ENCODE measurements at places on chromosomes 7 and 10. TPM values are rescaled to one million over a fixed set of nuclear protein-coding genes. Genes with fewer than 3 reads are reported as not detected.

DNA sequence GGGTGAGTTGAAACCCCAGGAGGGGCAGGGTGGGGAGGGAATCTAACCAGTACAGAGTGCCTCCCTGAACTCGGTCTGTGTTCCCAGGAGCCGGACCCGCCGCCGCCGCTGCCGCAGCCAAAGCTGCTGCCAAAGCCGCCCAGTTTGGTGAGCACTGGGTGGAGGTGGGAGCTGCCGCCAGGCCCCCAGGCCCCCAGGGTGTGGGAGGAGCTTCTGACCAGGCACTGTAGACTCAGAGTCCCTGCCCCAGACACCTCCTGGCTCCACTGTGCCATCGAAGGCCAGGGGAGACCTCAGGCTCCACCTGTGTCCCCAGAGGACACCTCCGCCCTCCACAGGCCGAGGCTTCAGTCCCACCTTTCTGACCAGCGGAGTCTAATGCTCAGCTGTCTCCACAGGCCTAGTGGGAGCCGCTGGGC is 20.4 kb upstream of the LIMK1 start:
- DNase-seq: no peak

ACADSB gene
- 32.4 TPM for total RNA-seq

SUN3 gene
- total RNA-seq: not detected

ELFN1 gene
- total RNA-seq: 0.96 TPM

GRCh38 chr7:67912437-67912836 is 915.8 kb downstream of the TYW1 start:
- DNase-seq: no peak

DNA sequence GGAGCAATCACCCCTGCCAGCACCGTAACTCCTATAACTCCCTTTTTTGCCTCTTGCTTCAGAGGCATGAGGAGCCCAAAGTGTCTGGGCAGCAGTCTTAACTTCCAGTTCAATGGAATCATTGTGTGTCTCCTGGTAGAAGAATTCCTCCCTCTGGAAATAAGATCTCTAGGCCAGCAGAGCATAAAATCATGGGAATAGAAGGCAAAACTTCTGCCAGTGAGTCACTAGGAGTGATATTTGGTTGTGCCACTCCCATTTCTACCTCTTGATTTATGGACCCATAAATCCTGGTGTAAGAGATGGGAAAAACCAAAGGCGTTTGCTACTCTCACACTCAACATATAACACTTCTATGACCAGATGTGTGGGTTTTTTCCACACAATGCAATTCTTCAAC is 104.9 kb upstream of the FAM180A start:
- DNase-seq: no peak

LMOD2 gene
- not detected for total RNA-seq

- no peak for DNase-seq
These were observed 368.4 kb upstream of the ZMIZ1 start for GRCh38 chr10:78700413-78700812.

- DNase-seq: no peak
These were observed 1.1 kb upstream of the HSPA12A start for GRCh38 chr10:116743266-116744064.

GRCh38 chr7:66697449-66698438 is 42.8 kb upstream of the RABGEF1 start:
- DNase-seq: no peak

DNA sequence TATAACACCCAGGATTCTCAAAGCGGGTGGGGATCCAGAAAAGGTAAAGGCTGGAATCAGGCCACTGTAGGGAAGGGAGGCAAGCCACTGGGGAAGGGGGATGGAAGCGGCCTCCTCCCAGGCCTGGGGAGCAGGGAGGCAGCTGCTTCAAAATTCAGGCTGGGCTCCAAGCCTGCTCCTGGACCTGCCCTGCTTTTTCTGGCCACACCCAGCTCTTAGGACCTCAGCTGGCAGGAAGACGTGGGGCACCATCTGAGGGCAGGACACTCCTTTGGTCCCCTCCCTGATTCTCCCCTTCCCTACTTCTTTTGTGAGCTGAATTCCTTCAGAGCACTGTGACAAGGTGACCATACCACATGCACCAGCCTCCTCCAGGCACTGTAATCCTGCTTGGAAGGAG is 4.6 kb upstream of the LBX1 start:
- DNase-seq: no peak

DNA sequence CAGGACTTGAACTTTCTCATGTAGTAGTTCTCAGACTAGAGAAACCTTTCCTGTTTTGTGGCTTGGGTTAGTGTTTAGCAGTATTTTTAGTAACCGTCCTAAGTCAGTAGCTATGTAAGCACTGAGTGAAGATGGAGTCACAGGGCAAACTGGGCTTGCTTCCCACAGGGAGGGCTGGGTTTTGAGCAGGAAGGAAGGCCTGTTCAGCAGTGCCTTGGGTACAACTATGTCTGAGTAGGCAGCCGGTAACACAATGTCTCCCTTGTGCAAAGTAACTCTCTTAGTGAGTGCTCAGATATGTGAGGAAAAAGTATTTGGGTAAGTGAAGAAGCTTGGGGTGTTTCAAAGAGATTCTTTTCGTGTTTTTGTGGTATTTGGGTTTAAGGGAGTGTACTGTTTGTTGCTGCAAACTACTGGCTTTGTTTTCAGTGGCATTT is 96.4 kb downstream of the CCSER2 start:
- DNase-seq: peak; percentile 84

DNA sequence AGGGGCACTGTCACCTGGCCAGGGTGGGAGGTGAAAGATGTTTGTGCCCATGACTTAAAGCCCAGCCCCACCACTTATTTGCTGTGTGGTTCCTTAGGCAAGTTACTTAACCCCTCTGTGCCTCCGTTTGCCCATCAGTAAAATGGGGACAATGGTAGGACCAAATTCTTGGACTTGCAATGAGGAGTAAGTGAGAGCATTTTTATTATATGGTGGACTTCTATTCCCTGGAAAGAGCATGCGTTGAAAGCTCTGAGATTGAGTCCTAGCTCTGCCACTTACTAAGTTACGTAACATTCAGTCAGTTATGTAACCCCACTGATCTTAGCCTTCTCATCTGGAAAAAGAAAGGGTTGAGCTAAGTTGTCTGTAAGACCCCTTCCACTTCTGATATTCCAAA is 18.8 kb downstream of the VSIR start:
- DNase-seq: no peak

DNA sequence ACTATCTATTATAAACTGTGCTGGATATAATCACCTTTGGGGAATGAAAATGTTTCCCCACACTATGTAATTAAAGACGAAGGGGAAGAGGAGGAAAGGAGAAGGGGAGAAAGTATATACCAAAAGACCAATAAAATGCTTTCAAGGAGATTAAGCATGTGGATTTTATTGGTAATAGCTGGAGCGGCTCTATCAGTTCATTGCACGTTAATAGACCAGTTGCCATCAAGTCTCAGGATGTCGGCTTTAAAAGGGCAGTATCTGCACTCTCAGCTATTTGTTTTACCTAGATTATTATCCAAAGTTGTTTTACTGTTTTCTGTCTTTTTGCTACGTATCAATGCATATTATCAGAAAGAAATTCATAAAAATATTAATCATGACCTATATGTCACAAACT is 9.0 kb downstream of the ETV1 start:
- no peak for DNase-seq

MMRN2 gene
- 32.6 TPM for total RNA-seq

PON1 gene
- total RNA-seq: 0.29 TPM

DNA sequence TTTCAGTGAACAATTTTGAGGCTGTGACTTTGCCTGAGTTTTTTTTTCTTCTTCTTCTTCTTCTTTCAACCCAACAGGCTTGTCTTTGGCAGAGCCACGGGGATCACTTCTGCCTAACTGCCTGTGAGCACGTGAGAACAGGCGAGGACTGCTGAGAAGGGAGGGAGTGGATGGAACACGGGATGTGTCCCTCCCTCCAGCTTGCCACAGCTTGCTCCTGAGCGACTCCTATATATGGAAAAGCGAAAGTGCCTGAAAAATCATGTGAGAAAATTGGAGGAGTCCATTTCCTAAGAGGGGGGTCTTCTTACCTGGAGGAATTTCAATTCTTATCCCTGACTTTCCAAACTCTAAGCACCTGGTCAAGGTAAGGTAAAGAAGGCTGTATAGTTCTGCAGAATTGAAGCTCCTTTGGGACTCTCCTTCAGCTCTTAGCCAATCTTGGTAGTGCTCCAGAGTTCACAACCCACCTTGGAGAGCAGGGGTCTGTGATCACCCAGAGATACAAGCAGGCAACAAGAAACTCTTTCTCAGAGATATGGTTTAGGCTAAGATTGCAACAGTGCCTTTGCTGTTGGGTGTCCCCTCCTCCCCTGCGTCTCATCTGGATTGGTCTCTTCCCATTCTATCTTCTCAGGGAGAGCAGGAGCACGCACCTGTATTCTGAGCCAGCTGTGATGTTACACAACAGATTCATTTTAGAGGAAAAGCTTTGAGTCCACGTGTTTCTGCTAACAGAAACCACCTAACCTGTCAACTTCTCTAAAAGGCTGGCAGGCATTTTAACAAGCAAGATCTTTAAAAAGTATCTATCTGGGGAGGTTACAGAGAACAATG is at the start of gene MAT1A:
TSS of gene MAT1A (minus strand) at position 208 of the 837 bp plus-strand sequence. CDS start 235 bp downstream, outside the sequence.
- peak; percentile 56 for DNase-seq

DNA sequence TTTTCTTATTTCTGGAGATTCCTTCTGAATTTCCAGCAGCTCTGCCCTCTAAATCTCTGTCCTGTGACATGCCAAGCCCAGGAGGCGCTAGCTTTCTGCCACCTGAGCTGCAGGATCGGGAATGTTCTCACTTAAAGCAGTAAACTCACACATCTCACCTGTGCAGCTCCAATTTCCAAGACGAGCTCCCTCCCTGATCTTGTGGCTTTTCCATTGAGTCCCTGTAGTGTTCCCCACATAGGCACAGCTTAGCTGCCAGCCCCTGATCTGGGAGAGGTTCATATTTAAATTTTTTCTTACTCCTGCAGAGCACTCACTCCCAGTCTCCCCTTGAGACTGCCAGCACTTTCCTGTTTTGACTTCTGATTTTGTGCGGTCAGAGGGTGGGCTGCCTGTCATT is 479.3 kb downstream of the GLRX3 start:
- DNase-seq: no peak

GRCh38 chr7:90660819-90661218 is 64.7 kb downstream of the CDK14 start:
- no peak for DNase-seq

- DNase-seq: no peak
These were observed 6.3 kb upstream of the GSTK1 start for GRCh38 chr7:143256932-143257331.

HMX2 gene
- total RNA-seq: not detected

CSTF2T gene
- total RNA-seq: 23.2 TPM

GRCh38 chr7:22271311-22271710 is 85.6 kb downstream of the RAPGEF5 start:
- DNase-seq: no peak

- DNase-seq: no peak
These were observed 101.3 kb downstream of the GLI3 start for GRCh38 chr7:42135728-42136127.

GRCh38 chr7:119929891-119930290 is 343.1 kb upstream of the KCND2 start:
- DNase-seq: no peak

DNA sequence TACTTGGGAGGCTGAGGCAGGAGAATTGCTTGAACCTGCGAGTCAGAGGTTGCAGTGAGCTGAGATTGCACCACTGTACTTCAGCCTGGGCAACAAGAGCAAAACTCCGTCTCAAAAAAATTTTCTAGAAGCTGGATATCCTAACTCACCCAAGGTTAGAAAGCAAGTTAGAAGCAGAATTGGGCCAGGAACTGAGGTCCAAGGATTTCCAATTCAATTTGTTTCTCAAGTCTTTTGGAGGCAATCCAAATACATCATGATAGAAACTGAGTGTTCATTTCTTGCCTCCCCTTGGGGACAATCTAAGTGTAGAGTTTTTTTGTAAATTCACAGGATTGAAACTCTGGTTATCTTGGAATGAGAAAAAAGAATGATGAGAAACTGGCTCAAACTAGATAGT is 45.5 kb downstream of the LAMB1 start:
- DNase-seq: no peak

DNA sequence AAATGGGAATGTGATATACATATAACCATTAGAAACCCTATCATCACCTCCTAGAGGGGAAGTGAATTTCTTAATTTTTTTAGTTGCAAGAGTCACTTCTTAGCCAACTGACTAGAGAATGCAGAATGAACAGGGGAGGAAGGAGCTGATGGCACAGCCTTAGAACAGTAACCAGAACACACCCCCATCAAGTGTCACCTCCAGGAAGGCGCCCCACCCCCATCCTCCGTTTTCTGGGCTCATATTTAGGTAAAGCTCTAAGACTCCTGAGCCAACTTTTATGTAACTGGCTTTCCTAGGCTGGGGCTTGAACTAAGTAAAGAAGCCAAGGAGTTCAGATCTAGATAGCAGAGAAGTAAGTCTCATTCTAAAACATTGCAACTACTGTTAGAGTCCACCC is 54.0 kb downstream of the COL17A1 start:
- DNase-seq: no peak

DNA sequence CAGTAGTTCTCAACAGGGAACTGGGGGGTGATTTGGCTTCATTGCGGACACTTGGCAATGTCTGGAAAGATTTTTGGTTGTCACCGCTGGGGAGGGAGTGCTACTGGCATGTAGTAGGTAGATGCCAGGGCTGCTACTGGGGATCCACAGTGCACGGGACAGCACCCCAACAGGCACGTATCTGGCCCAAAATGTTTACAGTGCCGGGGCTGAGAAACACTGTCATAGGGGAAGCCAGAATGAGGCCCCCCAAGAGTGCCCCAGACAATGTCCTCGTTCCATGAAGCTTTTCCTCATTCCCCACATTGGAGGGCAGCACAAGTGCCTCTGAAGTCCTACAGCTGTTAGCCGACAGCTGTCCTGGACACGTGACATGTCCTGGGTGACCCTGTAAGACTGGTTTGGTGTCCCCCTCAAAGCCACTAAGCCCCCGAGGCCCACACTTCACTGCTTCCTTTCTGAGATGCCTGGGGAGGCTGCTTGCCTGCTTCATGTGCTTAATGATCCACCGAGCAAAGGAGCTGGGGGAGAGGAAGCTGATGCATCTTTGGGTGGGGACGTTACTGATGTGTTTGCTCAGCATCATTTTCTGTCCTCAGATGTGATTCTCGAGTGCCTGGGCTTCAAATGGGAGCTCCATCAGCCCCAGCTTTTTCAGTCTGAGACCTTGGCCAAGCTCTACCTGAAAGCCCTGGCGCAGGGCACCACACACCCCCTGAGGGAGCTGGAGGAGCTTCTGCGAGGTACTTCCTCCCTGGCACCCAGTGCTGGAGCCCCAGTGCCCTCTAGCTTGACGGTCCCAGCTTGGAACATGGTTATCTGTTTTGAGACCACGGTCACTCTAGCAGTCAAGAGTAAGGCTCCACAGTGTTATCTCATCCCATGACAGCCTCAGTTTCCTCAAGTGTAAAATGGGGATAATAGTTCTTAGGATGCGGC is 14.7 kb downstream of the BTBD16 start:
- DNase-seq: no peak

AKR1C8 gene
- 0.33 TPM for total RNA-seq

GRCh38 chr7:134129856-134130523 is 2.9 kb downstream of the LRGUK start:
- no peak for DNase-seq

CYP26C1 gene
- total RNA-seq: not detected

- DNase-seq: no peak
These were observed 264.1 kb downstream of the BICC1 start for GRCh38 chr10:58776568-58777318.

SLC13A1 gene
- not detected for total RNA-seq

Measured in breast epithelium (tissue), 4 donors.